Stimulated activated CD8-positive, alpha-beta memory T cell treated with anti-CD3 and anti-CD28 coated beads, Interleukin-7, amount 100 ng/mL, for 24 hours (primary cell): ENCODE measurements at places on chromosomes 5 and 9.

DNA sequence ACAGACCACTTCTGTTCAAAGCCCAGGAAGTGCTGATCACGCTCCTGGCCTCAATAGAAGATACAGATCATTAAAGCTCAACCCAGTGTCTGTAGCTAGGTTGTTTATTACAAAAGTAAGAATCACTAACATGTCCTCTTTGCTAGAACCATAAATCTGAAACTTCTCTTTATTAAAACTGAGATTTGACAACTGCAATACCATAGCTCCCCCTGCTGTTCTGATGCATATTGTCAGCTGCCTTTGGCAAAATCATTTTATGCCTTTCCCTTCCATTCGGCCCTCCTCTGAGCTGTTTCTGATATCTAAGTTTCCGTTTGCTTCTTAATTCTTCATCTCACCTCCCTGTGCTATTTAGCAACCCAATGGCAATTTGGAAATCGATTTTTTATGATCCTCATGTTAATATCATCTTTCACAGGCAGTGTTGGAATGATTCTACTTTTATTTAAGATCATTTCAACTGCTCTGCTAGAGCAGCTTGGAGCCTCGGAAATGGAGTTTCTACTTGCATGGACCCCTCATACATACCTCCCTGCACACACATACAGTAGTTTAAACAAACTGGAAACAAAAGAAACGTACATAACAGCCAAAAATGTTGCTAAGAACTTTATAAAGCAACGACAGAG lies 998.8 kb downstream of the MAT2B start:
- no peak for DNase-seq

GRCh38 chr5:59327191-59327980 lies 566.1 kb downstream of the PDE4D start:
- no peak for DNase-seq

DNA sequence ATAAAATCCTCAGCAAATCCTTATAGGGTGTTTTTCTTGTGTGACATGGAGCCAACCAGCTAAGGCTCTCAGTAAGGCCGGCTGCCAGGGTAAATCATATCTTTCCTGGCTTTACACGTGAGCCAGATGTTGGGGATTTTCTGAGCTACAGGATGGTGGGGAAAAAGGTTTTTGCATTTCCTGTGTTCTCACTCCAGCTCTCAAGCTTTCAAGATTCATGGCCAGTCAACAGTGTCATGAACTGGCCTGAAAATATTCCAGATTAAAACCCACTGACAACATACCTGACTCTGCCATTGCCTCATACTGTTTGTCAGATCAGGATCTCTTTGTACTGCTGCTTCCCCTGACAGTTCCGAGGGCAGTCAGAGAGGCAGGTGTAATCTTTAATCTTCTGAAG lies 306.9 kb downstream of the GLIS3 start:
- no peak for DNase-seq

GRCh38 chr9:128838338-128838737 lies 8.7 kb upstream of the SPOUT1 start:
- no peak for DNase-seq

- no peak for DNase-seq
Observed at GRCh38 chr5:88085462-88085861, 183.2 kb downstream of the TMEM161B start.

DNA sequence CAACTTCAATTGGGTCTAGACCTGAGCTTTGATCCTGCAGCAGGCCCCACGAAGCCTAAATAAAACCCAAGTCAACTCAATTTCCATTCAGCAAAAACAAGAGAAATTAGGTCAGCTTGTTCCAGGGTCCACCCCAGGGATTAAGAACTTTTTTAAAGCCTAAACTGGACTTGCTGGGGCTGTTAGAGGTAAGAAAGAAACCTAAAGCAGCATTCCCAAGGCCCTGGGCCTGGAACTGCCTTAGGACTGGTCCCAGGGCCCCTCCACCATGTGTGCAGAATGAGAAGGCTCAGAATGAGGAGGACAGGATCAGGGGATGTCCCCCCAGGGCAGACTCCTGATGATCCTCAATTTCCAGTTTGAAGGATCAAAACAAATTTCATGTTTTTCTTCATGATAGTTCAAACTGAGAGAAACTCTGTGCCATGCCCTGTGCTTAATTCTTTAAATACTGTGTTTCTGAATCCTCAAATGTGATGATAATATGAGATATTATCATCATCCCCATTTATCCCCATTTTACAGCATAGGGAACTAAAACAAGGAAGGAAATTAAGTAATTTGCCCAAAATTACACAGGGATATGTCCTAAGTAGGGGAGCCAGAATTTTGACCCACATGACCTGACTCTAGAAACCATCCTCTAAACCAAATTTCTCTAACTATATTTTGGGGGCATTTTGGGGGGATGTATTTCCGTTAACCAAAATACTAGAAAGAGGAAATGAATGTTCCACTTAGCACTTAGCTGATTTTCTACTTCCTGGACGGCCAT lies 64.5 kb downstream of the DENND1A start:
- DNase-seq: no peak

GRCh38 chr5:56633950-56634349 lies 181.4 kb upstream of the MAP3K1 start:
- no peak for DNase-seq

GRCh38 chr5:158027806-158028775 lies 169.1 kb upstream of the CLINT1 start:
- no peak for DNase-seq

DNA sequence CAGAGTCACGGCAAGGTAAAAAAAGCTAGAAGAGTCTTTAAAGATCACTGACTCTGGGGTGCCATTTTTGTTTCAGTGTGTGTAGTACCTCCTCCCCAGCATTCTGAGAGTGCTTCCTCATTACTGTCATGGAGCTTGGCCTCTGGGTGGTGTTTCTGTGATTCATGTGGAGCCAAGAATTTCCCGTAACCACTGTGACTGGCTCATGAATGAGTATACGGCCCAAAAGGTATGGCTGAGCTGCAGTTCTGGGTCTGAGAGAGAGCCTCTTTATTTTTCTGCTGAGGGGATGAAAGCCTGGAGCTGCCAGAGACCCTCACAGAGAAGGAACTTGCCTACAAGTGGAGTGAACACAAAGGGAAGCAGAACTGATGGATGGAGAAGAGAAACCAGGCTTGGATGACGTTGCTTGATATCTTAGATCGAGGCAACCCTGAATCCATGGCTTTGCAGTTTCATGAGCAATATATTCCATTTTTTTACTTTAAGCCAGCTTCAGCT lies 85.6 kb downstream of the PTTG1 start:
- DNase-seq: no peak

- DNase-seq: no peak
Observed at GRCh38 chr5:108266242-108266641, 115.7 kb downstream of the FBXL17 start.
